PC-9 (cell line): ENCODE measurements at places on chromosomes 2 and 18. TPM values are rescaled to one million over a fixed set of nuclear protein-coding genes. Genes with fewer than 3 reads are reported as not detected.

Gene RAD51AP2
- not detected in 2 replicates for total RNA-seq

Gene SLC16A14
- 0.57 and 1.4 TPM in 2 replicates for total RNA-seq

Gene LIPG
- total RNA-seq, result 22.7 and 30.9 TPM in 2 replicates

Gene ATOH8
- total RNA-seq, result 0.25 TPM in 1 of 2 replicates, not detected in the other

Gene XDH
- total RNA-seq, result 5.7 and 7.7 TPM in 2 replicates

Gene SCN7A
- total RNA-seq, result not detected in 2 replicates

Gene ASB18
- total RNA-seq, result 0.46 TPM in 1 of 2 replicates, not detected in the other

Gene SPATA3
- total RNA-seq, result not detected in 2 replicates

DNA sequence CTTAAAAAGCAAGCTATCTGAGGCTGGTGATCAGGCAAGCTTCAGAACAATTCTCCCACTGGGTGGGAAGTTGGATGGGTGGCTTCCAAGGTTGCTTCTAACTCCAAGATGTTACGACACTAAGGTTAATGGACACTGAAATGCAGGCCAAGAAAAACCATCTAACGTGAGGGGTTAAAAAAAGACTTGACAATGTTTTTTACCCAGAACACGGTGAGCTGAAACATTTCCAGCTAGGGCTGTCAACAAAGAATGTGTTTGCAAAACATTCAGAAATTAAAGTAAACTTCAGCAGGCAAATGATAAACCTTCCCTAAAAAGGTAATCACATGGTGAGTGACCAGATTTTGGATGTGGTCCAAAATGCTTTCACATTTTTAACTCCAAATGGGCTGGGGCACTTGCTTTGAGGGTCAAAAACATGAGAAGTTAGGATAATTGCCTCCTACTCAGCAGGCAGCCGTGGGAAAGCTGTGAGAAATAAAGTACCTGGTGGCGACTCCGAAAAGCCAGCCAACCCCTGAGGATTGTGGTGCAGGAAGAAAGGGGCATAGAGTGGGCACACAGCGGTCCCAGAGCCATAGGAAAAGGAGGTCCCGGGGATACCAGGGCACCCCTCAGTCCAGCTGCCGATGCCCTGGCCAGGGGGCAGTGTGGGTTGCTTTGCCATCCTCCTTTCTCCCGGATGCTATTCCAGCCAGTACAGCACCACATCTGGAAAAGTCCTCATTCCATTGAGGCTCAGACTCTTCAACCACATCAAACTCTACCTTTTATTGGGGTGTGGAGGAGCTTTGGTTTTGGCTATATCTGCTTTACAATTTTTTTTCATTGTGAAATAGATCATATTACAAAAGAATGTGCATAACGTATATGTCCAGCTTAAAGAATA is 90.0 kb upstream of the ATL2 start:
- DNase-seq, result no peak

DNA sequence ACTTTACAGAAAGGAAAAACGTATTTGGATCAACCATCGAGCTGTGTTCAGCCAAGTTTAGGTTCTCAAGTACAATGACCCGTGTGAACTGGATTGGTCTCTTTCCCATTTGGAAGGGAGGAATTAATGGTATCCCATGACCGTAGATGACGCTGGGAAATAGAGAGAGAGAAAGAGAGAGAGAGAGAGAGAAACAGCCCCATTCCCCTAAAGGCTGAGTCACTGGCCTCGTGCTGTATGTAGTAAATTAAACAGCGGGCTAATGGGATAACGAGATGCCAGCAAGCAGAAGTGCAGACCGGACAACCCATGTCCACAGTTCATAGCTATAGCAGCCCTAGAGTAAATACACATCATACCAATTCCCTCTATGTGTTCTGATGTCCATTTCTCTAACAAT is 99.6 kb downstream of the BCL11A start:
- no peak for DNase-seq

DNA sequence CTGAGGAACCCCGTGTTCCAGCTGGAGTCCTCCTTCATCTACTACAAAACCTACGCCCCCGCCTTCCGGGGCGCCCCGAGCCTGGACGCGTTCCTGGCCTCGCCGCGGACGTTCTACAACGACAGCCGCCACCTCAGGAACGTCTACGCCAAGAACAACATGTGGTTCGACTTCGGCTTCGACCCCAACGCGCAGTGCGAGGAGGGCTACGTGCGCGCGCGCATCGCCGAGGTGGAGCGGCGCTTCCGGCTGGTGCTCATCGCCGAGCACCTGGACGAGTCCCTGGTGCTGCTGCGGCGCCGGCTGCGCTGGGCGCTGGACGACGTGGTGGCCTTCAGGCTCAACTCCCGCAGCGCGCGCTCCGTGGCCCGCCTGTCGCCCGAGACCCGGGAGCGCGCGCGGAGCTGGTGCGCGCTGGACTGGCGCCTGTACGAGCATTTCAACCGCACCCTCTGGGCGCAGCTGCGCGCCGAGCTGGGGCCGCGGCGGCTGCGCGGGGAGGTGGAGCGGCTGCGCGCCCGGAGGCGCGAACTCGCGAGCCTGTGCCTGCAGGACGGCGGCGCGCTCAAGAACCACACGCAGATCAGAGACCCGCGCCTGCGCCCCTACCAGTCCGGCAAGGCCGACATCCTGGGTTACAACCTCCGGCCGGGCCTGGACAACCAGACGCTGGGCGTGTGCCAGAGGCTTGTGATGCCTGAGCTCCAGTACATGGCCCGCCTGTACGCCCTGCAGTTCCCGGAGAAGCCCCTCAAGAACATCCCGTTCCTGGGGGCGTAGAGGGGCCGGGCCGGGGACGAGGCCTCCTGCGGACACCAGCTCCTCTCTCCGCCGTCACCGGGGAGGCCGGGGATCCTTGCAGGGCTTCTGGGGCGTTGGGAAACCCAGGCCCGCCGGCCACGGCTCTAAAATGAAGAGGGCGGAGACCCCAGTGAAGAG is 5.3 kb upstream of the NEU4 start:
- peak; percentile 61 for DNase-seq

- DNase-seq, result no peak
Measured at GRCh38 chr2:192414794-192415193, 220.1 kb upstream of the TMEFF2 start.

GRCh38 chr18:40956213-40956612 is 998.8 kb upstream of the PIK3C3 start:
- no peak for DNase-seq

- DNase-seq, result no peak
Measured at GRCh38 chr2:32235315-32235714, 29.4 kb downstream of the NLRC4 start.

- no peak for DNase-seq
Measured at GRCh38 chr2:42809131-42809818, 16.9 kb upstream of the HAAO start.

DNA sequence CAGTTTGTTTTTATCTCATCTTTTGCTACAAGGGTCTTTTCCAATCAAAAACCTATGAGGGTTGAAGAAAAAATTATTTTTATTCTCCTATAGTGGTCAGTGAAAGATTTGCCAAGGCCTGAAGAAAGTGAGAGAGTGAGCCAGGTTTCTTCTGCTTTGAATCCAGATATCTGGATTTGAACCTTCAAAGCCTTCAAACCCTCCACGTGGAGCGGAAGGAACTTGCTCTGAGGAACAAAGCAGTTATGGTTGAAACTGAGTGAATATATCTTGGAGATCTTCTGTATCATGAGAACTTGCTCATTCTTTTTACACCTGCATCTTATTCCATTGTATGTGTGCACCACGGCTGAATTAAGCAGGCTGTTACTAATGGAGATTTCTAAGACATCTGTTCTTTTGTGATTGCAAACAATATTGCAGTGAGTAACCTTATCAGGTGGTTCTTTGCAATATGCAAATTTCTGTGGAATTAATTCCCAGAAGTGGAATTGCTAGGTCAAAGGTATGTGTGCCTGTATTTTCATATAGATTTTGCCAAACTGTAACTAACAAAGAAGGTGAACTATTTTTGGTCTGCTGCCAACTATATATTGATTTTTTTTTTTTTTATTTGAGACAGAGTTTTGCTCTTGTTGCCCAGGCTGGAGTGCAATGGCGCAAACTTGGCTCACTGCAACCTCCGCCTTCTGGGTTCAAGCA is 147.9 kb downstream of the B3GNT2 start:
- DNase-seq, result peak; percentile 51

DNA sequence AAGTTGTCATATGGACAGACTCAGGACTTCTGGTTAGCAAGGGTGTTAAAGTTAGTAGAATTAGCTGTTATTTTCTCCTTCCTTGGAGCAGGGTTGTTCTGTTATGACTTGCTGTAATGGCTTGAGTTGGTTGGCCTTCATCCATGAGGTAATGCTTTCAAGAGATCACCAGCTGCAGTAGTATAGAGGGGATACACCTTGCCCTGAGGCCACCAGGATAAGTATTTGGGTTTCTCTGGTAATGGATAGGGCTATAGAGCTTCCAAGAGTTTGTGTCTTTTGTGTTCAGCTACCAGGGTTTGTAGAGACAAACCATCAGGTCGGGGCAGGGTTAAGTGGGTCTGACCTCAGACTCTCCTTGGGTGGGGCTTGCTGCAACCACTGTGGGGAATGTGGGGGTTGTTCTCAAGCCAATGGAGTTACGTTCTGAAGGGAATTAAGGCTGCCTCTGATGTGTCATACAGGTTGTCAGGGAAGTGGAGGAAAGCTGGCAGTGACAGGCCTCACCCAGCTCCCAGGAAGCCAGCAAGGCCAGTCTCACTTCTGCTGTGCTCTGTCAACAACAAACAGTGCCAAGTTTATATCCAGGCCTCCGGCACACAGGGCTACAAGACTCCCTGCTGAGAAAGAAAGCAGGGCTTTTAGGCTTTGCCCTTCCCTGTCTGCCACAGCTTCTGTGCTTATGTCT is 356.6 kb downstream of the SPAG16 start:
- DNase-seq, result peak; percentile 64

DNA sequence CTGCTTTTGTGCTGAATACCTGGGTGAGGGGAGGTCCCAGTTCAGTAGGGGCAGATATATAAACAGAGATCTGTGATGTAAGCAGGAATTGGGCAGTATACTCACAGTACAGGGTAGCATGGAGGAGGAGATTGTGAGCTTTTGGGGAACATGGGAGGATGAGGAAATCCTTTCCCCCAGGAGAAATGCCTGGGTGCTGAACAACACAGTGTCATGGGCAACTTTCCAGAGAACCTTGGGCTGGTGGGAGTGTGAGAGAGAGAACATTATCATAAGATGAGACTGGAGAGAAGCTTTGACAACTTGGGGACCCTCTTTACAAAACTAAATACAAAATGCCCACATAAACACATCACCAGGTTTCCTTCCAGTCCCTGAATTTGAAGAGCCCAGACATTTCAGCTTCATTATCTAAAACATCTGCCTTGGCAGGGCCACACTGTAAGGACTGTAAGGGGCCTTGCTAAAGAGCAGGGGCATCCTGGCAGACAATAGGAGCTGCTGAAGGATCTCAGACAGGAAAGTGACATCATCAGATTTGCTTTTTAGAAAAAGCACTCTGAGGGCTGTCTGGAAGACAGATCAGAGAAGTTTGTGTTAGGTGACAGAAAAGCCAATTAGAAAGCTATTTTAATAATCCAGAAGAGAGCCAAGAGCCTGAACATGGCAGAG is 303.1 kb upstream of the FBXO11 start:
- DNase-seq, result no peak

DNA sequence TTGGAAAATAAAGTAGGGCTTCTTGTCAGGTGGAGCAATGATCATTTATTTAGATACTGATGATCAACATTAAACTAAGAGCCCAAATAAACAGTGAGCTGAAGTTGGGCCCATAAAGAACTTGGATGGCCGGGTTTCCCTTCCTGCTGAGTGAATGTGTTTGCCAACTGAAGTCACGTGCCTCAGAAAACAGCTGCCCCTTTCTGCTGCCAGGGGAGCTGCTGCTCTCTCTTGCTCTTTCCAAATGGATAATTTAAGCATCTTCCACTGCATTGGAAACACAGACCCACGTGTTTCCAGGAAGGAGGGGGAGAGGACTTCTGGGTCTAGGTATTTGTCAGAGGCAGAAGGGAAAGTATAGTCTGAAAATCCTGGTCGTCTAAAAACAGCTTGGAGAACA is 22.9 kb upstream of the NCKAP5 start:
- no peak for DNase-seq

DNA sequence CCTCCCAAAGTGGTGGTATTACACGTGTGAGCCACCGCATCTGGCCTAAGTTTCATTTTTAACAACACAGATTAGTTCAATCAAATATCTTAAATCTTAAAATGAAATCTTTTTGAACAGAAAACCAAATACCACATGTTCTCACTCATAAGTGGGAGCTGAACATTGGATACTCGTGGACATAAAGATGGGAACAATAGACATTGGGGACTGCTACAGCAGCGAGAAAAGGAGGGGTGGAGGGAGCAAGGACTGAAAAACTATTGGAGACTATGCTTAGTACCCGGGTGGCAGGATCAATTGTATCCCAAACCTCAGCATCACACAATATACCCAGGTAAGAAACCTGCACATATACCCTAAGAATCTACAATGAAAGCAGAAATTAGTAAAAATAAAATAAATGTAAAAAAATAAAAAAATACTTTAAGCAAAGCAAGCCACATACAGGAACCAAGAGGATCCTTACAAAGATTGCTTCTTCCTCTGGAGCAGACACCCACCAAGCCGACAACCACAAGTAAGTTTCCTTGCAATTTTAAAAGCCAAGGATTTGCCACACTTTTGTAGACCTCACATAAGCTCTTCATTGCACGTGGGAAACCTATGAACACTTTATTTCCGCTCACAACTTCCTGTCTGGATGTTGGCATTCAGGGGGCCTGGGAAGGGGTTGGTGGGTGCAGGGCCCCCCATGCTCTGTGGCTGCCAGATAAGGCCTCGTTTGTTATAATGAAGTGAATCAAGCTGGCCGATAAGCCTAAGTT is 147.9 kb downstream of the MYCN start:
- no peak for DNase-seq

GRCh38 chr2:196233021-196233804 is 61.8 kb upstream of the STK17B start:
- peak; percentile 90 for DNase-seq

DNA sequence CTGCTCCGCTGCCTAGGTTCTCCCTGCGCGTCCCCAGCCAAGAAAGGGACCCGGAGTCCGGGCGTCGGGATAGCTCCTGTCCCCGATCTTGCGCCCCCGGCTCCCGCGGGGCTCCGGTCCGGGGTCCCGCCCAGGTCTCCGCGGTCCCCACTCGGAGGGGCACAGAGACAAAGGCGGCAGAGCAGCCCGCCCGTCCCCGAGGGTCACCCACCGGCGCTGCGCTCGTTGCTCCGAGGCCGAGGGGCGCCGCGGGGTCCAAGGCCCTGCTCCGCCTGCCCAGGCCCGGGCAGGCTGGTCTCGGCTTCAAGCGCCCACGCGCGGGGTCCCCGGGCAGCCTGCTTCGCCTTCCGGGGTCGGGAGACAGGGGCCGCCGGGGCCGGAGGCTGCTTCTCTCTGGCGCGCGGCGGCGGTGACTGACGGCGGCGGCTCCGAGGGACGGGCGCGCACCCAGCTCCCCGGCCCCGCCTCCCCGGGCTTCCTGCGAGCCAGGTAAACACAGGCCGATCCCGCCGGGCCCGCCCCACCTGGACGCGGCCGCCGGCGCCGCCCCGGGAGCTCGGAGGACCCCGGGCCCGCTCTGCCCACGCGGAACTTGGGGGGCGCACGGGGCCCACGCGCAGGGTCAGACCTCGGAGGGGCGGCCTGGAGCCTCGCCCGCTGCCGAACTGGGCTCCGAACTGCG is at the start of gene MBP:
MBP (minus strand) TSS at position 415 of the 682 bp plus-strand sequence. CDS start 27,522 bp downstream, outside the sequence.
- peak; percentile 53 for DNase-seq

- no peak for DNase-seq
Measured at GRCh38 chr18:46010676-46011075, 43.5 kb upstream of the EPG5 start.
